ENCODE measurements at places on chromosomes 2 and 18.

DNA sequence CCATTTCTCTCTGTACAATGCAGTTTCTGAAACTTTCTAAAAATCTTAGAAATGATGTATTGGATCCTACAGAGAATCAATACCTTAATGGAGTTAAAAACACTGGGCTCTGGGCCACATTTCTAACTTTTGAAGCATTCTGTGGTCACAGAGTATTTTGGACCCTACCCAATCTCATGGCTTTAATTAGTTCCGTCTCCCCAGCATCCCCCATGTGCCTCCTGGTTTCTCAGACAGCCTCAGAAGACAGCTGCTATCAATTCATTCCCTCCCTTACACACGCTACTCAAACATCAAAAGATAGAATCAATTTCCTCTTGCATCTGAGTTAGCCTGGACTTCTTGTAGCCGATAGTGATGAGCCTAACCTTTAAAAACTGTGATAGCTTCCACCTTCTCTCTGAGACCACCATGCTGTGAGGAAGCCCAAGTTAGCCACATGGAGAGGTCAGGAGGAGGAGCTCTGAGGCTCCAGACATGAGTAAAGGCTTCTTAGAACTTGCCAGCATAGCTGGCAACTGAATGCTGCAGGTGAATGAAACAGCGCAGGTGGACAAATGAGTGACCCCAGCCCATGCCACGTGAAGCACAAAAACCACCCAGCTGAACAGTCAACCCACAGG lies 10.4 kb downstream of the ADCY3 start:
- no peak for DNase-seq

GRCh38 chr2:183519371-183520056 lies 395.3 kb downstream of the NUP35 start:
- DNase-seq, result no peak

GRCh38 chr2:9018534-9018933 lies 15.1 kb upstream of the MBOAT2 start:
- no peak for DNase-seq

- DNase-seq, result no peak
Observed at GRCh38 chr2:128498589-128498988, 179.9 kb upstream of the HS6ST1 start.

DNA sequence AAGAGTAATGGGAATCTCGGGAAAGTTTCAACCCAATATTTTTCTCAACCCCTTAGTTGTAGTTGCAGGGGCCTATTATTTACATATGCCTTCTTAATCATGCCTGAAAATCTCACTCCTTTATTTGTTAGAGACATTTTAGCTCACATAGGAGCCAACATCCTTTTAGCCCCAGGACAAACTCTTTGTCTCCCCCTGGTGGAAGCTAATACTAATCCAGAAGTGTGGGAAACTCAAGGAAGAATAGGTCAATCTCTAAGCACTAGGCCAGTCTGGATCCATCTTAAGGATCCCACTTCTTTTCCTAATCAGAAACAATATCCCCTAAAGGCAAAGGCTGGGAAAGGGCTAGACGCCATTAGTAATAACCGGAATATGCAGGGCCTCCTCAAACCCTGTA lies 550.9 kb upstream of the PKDCC start:
- DNase-seq, result no peak

All from T-helper 22 cell (primary cell).